Fibroblast of pulmonary artery (primary cell): ENCODE measurements at places on chromosomes 1 and 21.

GRCh38 chr1:14571810-14572767 lies 26.4 kb upstream of the KAZN start:
- peak; percentile 1 for DNase-seq

- no peak for DNase-seq
Measured at GRCh38 chr1:65525266-65526048, 105.0 kb downstream of the LEPR start.

DNA sequence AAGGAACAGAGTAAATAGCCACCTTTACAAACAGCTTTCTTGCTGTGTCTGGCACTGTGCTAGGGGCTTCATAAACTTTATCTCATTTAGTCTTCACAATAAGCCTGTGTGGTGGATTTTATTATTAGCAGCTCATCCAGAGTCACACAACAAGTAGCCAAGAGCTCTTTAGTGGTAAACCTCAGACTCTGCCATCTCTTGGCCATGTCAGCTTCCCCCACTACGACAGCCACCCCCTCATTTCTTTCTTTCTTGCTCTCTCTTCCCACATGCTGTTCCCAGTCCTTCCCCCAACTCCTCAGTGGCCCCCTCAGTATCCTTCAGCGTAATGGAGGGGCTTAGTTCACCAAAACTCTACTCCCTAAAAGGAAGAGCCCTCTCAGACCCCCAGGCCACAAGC lies 1.2 kb upstream of the ZNF683 start:
- no peak for DNase-seq

GRCh38 chr1:17163789-17164666 lies 40.9 kb upstream of the PADI1 start:
- DNase-seq = no peak

DNA sequence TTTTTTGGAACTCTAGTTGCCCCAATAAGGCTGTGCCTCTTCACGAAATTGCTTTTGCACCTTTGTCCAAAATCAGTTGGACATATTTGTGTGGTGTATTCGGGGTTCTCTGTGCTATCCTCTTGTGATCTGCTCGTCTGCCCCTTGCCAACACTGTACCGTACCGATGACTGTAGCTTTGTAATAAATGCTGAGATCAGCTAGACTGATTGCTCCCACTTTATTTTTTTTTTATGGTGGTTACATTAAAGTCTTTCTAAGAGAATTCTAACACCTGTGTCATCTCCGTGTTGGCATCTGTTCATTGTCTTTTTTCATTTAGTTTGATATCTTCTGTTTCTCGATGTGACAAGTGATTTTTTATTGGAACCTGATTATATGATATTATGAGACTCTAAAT lies 94.1 kb downstream of the ADARB1 start:
- DNase-seq = no peak

DNA sequence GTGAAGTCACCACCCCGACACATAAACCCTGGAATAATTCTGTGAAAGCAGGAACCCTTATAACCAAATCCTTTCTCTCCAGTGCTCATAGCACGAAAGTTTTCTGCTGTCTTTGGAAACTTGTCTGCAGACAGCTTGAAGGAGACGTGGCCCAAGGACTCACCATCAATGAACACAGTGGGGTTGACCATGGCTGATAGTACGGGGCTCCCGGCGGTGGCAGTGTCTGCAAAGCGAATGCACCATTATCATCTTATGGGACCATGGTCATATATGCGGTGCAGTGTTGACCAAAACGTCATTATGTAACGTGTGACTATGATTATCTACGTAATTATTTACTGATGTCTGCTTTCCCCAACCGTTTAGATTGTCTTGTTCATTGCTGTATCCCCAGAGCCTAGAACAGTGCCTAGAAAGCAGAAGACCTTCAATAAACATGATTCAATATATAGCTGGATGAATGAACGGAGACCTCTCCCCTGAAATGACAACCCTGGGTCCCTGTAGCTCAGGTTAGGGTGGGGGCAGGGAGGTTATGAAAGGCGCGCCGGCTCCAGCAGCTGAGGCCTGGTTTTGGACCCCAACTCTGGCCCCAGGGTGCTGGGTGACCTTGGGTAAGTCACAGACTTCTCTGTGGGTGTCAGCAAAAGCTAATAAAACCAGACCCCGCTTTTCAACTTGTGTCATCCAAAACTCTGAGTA lies 128.4 kb upstream of the ZBTB40 start:
- no peak for DNase-seq

DNA sequence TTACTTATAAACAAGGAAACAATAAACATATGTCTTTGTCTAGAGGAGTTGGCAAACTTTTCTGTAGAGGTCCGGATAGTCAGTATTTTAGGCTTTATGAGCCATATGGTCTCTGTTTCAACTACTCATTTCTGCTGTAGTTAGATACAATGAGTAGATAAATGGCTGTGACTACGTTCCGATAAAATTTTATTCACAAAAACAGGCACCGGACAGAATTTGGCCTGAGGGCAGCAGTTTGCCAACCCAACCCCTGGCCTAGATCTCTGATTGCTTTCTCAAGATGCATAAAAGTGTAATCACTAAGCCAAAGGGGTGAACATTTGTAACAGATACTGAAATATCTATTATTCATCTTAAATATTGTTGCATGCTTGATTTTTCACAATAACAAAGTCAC lies 123.1 kb upstream of the ESRRG start:
- DNase-seq = no peak

GRCh38 chr1:244316986-244317655 lies 134.6 kb downstream of the ADSS2 start:
- no peak for DNase-seq

GRCh38 chr1:85321237-85321964 lies 45.0 kb upstream of the BCL10 start:
- no peak for DNase-seq

DNA sequence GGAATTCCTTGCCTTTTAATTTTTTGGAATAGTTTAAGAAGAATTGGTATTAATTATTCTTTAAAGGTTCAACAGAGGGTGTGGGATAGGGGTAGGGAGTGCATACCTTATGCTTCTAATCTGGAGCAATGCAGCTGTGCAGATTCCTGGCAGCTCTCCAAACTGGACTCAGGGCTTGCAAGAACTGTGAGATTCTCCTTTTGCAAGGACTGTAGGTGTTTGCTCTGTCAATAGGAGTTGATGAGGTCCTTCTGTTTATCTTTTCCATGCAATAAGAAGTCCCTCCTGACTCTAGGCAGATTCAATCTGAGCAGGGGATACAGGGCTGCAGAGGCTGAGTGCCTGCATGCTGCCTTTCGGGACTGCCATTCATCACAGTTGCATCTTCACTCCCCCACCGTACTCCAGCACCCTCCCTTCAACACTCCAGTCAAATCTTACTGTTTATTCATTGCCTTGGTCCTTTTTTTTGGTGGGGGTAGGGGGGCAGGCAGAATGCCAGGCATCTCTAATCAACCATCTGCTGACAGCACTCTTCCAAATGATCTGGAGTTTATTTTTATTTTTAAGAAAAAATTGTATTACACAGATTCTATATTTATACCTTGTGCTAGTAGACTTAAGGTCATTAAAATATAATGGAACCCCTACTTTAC lies 122.3 kb downstream of the DISC1 start:
- peak; percentile 34 for DNase-seq

DNA sequence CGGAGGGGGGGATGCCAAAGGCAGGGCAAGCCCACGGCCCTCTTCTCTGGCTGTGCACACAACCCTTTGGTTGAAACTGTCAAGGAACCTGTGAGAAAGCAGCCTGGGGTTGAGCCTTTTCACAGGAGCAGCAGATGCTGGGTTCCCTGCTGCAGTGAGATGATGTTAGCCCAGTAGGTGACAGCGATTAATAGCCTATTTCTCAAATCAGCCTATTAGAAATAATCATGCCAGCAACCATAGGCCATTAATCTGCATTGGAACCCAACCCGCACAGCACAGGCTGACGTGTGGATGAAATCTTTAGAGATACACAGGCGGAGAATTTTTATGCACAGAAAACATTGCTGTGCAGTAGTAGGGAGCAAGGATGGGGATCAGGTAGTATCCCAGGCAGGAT lies 637.5 kb downstream of the AJAP1 start:
- DNase-seq = no peak

DNA sequence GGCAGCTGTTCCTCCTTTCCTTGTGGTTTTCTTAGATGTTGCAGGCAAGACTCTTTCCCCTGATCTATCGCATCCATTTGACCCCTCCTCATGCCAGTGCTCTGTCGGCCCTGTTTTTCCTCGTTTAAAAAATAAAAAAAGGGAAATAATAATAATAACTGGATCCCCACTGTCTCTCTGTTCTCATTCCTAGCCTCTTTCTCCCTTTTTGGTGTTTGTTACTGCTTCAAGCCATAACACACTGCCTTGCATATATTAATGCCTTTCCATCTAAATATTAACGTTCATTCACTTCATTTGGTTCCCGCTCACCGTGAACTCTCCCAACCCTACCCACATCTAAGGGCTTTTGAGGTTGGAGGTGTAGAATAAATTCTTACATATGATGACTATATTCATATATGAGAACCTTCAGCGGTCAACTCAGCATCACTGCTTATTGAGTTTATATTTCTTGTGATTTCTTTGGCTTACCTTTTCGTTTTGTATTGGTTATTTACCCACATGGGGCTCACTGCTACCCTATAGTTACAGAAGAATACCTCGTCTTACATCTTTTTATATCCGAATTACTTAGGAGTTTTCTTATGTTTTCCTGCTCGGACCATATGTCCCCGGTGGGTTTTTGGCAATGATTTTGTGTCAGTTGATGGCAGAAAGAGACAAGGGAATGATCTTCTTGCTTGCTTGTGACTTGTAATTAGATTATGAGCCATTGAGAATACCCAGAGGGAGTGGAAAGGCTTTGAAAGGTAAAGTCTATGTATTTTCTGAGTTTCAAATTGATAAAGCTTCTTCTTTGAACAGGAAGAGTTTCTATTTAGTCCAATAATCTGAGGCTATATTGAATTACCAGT lies 805 bp downstream of the ATG4C start:
- DNase-seq = peak; percentile 25

DNA sequence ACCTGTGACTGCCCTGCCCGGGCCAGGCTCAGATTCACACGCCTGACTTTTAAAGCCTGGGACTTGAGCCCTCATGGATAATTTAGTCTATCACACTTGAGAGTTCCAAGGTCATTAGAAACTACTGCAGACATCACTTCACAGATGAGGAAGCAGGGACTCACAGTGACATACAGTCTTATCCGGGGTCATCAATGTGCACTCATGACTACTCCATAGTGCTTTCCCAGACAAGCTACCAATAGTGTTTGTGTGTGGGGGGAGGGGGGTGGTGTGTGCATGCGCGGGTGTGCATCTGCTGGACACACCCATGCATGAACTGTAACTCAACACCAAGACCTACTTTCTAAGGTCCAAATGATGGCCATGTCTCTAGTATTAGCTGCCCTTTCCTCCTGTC lies 16.1 kb upstream of the SLC5A9 start:
- DNase-seq = no peak

- DNase-seq = no peak
Measured at GRCh38 chr1:14689996-14690615, 91.6 kb downstream of the KAZN start.

GRCh38 chr1:228691926-228692325 lies 43.4 kb upstream of the RHOU start:
- DNase-seq = peak; percentile 74

DNA sequence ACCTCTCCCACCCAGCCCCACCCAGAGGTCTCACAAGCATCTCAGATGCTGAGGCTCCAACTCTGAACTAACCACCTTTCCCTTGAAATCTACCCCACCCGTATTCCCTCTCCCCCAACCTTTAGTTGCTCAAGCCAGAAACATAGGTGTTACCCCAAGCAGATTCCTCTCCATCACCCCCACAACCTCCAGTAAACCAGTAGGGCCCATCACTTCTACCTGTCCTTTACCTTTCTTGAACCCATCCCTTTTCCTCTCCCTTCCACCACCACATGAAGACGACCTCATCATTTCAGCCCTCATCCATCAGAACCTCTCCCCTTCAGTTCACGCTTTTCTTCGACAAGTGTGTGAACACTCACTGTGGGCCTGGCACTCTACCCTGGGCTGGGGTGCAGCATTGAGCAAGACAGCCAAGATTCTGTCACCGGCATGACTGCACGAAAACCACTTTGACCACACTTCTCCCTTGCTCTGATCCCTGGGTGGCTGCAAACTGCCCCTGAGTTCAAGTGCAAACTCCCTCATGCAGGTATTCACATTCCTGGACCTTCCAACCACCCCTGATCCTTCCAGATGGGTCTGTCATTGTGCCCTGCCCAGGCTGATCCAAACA lies 65.5 kb upstream of the LAPTM5 start:
- DNase-seq = peak; percentile 36

DNA sequence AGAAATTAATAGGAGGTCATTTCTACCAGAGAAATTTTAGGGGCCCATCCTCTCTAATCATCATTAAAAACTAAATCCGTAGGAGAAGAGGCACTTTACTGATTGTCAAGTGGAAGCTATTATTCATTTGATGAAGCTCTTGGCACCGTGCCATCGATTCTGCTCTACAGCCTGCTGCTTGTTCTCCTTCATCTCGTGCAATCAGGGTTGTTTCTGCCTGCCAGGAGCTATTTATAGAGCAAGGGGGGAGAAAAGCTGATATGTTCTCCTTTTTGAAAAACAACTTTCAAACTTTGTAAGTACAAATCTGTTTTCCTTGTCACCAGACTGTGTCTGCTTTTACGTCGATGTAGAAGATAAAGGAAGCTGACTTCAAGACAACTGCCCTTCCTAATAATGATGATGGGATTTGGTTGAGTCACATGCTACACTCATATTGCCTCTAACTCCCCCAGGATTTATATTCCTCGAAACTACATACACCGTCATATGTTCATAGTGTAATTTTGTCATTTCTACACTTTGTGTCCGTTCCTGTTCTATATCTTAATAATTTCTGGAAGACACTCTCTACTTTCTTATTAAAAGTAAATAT lies 169.6 kb upstream of the LHX8 start:
- DNase-seq = peak; percentile 2
